ENCODE measurements at places on chromosomes 3 and 15. TPM values are rescaled to one million over a fixed set of nuclear protein-coding genes. Genes with fewer than 3 reads are reported as not detected.

GRAMD1C gene
- total RNA-seq, result 1.1 TPM

C3orf52 gene
- 11.7 TPM for total RNA-seq

PAQR9 gene
- 2.2 TPM for total RNA-seq

ADAMTS7 gene
- 11.0 TPM for total RNA-seq

NEK10 gene
- total RNA-seq, result 0.59 TPM

SLC12A8 gene
- 1.8 TPM for total RNA-seq

Data from A549 treated with Hydrocortisone at 1 μM for 4 hours (cell line).